ENCODE measurements at places on chromosomes 6 and 20. TPM values are rescaled to one million over a fixed set of nuclear protein-coding genes. Genes with fewer than 3 reads are reported as not detected.

GNAS-AS1 gene
- 1.1 TPM for total RNA-seq

- DNase-seq, result no peak
These were observed 70.6 kb downstream of the OLIG3 start for GRCh38 chr6:137423451-137424168.

DNA sequence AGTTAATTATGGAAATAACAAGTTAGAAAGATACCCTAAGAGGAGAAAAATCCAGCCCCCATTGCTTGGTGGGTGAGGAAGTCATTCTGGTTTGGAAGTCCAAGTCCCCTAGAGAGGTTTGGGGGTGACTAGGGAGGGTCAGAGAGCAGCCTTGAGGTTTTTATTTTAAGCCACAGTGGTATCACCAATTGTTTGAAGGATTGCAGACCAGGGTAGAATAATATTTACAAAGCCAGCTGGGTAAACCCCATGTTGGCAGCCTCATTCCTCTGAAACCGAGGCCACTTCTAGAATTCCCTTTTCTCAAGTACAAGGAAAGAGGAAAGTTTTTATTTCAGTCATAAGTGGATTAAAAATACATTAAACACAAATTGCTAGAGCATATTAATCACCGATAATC is 99.7 kb downstream of the TMEM170B start:
- DNase-seq, result no peak

SLC22A7 gene
- total RNA-seq, result not detected

DNA sequence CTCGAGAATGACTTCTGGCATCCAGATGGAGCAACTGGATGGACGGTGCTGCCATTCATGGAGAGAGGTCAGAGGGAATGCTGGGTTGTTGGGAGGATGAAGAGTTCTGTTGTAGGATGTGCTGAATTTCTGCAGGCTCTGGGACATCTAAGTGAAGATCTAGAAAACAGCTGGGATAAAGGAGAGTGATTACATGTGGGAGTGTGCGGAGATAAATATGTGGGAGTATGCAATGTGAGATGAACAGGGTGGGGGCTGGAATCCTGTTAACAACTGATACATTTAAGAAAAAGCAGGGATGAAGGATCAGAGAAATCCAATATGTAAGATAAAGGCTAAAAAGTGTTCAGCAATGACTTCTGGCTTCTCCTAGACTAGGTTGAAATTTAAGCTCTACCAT is 43.1 kb downstream of the FAXC start:
- no peak for DNase-seq

- no peak for DNase-seq
These were observed 43.9 kb downstream of the SPATA2 start for GRCh38 chr20:49871391-49871948.

All from upper lobe of right lung (tissue), 1 donor.